T follicular helper cell (primary cell): ENCODE measurements at places on chromosomes 6 and 20.

DNA sequence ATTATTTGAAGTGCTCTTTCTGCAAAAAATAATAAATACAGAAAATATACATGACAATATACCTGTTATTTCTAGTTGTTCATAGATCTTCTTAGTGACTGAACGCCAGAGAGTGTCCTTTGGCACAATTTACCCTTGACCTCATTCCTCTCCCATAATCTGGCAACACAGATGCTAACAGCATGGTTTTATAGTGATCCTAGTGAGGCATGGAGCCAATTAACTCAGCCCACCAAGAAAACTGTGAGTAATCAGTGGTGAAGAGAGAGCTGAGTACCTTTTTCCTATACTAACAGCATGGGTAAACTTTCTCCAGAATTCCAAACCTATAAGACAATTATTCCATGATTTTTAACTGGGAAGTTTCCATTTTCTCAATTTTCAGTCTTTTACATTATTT, 61.0 kb downstream of the VGLL2 start:
- DNase-seq: no peak

DNA sequence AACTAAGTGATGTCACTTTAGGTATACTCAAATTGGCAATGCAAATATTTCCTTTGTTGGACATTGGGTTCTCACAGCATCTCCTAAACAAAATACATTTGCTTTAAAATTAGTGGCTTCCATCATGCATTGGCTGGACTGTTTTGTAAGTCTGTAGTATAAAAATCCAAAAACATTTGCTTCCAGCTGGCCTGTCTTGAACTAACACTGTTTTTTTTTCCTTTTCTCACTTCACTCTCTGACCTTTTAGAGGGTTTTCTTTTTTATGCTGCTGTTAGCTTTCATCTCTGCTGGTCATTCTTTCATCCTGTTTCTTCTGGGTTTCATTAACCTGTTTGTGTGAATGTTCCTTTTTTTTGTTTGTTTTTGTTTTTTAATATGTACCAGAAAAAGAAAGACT, 121.7 kb upstream of the MLIP start:
- no peak for DNase-seq

GRCh38 chr6:167689278-167689677, 137.4 kb upstream of the AFDN start:
- no peak for DNase-seq

DNA sequence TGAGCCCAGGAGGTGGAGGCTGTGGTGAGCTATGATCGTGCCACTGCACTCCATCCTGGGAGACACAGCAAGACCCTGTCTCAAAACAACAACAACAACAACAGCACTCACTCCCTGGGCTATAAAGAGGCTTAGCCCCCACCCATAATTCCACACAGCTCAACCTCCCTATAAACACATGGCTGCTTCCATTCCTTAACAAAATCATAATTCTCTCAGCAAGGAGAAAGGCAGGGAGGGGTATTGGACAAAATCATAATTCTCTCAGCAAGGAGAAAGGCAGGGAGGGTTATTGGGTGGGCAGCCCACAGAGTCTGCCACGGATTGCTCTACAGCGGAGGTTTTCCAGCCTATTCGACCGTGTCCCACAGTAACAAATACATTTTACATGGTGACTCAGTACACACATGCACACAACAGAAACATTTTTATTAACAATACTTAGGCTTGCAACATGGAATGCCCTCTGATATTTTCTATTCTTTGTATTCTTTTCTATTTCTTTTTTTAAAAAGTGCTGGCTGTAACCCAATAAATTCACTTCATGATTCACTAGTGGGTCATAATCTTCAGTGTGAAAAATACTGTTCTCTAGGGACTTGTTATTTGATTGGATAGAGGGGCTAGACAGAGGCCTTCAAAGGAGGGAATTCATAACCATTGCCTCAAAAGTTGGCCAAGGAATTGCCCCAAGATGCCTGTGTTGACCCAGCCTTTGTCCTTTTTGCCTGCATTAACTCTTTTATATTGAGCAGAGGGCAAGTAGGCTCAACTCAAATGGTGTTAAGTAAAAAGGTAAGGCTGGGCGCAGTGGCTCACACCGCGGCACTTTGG, 50.6 kb upstream of the ZMYND8 start:
- no peak for DNase-seq

DNA sequence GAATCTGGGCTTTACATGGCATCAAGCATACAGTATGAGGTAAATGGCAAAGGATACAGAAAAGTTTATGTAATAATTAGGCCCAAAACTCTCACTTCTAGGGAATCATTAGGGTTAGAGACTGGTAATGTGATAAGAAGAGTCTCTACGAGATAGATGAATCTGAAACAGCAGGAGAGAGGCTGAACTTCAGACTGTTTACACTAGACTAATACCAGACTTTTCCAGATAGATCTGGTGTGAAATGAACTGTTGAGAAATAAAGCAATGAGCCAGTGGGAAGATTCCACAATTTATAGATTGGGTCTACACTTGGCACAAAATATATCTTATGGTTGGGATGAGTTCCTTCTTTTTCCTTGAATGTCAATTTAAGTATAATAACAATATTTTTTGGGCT, 134.3 kb downstream of the MAN1A1 start:
- DNase-seq: no peak

DNA sequence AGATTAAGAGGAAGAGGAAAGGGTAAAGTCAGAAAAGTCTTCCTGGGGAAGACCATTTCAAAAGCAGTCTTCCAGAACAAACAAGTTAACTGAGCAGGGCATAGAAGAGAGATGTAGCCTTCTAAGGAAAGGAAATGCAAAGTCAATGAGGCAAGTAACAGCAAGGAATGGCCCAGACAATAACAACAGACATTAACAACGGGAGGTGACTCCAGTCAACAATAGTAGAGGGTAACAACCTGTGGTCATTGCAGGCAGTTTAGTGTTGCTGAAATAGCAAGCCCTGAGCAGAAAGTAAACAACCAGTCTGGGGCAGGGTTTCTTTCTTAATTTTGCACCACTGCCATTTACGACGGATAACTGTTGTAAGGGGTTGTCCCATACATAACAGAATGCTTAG, 2.1 kb downstream of the MDN1 start:
- DNase-seq: no peak

- no peak for DNase-seq
Observed at GRCh38 chr6:130143709-130144108, 79.0 kb downstream of the SAMD3 start.

GRCh38 chr6:132167929-132168892, 217.0 kb upstream of the CCN2 start:
- DNase-seq: no peak

DNA sequence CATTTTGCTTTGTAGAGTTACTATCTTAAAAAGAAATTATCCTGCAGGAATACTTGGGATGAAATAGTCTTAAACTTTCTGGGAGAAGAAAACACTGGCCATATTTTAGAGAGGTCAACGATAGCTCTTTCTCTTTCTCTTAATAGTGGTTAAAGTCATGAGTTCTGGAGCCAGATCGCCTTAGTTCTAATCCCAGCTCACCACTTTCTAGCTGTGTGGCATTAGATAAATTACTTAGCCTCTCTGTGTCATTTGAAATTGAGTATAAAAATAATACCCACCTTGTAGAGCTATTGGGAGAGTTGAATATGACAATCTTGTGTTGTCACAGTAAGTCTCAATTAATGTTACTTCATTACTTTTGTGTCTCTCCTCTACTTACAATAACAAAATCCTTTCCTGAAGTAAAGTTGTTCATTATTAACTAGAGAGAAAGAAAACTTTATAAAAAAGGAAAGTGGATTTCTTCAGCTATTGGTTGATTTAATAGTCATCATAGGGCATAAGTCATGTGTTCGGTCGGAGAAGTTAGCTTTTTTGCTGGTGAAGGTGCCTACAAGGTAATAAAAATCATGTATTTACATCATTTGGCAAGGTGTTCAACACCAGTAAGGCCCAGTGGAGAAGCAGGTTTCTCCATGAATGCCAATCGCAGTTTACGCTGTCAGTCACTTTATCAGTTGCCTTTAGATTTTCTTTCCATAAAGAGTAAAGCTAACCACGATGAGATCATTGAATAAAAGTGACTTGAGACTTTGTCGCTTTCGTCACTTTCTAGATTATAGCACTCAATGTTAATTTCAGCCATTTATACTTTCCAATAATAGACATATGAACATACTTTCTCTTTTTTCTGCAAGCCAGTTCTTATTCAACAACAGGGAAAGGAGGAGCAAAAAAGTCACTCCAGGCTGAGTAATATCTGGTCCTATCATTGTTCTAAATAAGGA, 2.0 kb downstream of the NEDD9 start:
- DNase-seq: no peak

DNA sequence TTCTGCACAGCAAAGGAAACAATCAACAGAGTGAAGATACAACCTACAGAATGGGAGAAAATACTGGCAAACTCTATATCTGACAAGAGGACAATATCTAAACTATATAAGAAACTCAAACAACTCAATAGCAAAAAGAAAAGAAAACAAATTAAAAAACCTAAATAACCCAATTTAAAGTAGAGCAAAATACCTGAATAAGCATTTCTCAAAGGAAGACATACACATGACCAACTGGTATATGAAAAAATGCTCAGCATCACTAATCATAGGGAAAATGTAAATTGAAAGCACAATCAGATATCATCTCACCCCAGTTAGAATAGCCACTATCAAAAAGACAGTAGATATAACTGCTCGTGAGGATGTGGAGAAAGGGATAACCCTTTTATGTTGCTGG, 87.8 kb upstream of the FOXA2 start:
- DNase-seq: no peak

GRCh38 chr6:135314543-135314942, 133.4 kb downstream of the MYB start:
- no peak for DNase-seq

GRCh38 chr6:40474937-40475336, 112.2 kb downstream of the LRFN2 start:
- DNase-seq: no peak

- DNase-seq: no peak
Observed at GRCh38 chr6:54232703-54233102, 75.5 kb upstream of the TINAG start.

- DNase-seq: no peak
Observed at GRCh38 chr6:114096561-114097172, 125.7 kb upstream of the HDAC2 start.
